ENCODE measurements at places on chromosomes 6 and 20. TPM values are rescaled to one million over a fixed set of nuclear protein-coding genes. Genes with fewer than 3 reads are reported as not detected.

DNA sequence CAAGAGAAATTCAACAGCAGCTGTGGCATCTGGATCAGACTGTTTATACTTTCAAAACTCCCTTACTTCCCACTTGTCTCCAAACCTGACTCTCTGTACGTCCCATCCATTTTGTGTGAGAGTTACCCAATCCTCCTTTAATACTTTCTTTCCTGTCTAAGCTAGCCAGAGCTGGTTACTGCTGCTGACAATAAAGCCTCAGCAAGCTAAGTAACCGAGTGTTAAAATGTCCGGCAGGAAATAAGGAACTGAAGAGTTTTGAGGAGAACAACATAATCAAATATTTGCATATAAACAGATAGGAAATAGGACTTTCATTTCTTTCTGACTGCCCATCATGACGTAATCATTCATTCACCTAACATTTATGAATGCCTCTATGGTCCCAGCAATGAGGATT, 11.6 kb downstream of the TMEM30A start:
- DNase-seq: no peak

DNA sequence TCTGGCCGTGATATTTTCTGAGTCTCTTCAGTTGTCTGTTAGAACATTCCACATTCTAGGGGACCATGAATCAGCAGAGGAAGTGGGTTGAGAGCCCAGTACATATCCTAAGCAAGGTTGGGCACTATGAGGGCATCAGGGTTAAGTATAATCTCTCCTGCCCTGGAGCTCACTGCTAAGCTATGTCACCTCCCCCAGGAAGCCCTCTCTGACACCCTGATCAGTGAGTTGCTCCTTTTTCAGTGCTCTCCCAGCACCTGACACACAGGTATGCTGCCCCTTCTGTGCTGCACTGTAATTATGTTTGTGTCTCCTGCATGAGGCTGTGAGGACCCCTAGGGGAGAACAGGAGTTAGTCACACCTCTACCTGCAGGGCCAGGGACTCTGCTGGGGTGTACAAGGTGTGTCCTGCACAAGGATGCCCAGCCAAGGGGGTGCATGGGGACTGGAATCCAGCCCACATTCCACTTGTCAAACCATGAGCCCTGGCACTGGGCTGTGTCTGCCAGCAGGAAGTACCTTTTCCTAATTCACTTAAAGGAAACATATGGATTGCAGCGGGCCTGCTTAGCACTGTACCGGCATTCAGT, 3.9 kb downstream of the RAB44 start:
- DNase-seq: no peak

DNA sequence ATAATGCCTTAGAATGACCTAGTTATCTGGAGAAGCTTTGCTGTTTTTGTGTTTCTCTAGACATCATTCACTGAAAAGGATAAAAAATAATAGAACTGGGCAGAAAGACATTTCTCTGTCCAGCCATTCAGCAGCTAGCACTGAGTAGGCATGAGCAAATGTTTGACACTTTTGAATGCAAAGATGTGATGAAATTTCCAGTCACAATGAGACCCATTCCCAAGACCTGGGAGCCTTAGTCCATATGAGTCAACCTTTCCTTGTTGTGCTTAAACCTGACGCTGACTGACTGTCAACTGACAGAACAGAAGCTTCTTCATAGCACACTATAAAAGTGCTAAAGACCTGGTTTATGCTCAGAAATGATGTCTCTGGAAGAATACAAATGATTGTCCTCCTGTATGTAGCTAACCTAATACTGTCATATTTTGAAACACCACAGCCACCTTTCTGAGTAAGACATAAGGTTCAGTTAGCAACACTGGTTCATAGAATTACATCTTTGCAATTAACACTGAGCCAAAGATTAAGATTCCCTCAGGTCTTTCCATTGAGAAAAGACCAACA, 17.1 kb downstream of the RALGAPA2 start:
- no peak for DNase-seq

DNA sequence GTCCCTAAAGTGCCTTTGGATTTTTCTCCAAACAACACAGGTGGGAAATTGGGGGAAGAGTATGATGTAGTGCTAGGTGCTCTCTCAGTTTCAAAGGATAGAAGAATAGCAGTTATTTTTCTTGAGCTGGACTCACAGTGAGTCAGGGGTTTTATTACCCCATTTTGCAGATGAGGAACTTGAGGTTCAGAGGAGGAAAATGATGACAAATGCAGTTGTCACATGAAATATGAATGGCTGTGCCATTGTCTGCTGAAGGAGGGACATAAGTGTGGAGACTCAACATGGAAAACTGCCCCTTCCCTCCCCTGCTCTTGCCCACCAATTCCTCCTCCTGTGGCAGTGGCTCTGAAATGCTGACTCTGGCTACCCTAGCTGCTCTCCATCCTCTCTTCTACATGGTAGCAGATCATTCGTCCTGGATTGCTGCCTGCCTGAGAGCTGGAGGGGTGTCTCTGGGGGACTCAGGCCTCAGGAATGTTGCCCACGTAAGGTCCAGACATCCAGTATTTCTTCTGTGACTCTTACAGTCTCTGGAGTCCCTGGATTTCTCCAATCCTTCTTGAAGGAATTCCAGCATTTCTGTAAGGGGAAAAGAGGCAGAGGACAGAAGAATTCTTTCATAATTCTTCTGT, 37.6 kb upstream of the EPB41L1 start:
- no peak for DNase-seq

DNA sequence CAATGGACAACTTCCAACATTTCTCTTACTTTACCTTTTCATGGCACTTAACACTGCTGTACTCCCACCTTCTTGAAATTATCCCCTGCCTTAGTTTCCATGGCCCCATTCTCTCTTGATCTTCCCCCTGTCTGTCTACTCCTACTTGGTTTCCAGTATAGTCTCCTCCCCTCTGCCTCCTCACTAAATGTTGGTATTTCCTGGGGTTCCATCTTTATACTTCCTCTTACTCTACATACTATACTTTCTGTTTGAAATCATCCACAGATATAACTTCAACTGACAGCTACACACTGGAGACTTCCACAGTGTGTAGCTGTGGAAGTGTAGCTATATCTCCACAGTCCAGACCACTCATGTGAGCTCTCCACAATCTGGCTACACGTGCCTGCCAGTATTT, 13.5 kb downstream of the ZHX3 start:
- DNase-seq: no peak

GRCh38 chr20:23094927-23095326, 8.8 kb upstream of the CD93 start:
- no peak for DNase-seq

GRCh38 chr6:168305096-168305749, 14.4 kb downstream of the DACT2 start:
- DNase-seq: no peak

FOXC1 gene
- total RNA-seq: 5.3 TPM

TRDN gene
- total RNA-seq: 5.7 TPM

SEL1L2 gene
- not detected for total RNA-seq

MYB gene
- 7.0 TPM for total RNA-seq

ETV7 gene
- total RNA-seq: 1.3 TPM

All from ovary (tissue), 10 donors.